ENCODE measurements at places on chromosomes 11 and 22.

GRCh38 chr11:5380740-5381342, 2.8 kb upstream of the OR51M1 start:
- DNase-seq: peak; percentile 47

GRCh38 chr11:107705027-107705426, 6.8 kb downstream of the SLN start:
- DNase-seq: no peak

DNA sequence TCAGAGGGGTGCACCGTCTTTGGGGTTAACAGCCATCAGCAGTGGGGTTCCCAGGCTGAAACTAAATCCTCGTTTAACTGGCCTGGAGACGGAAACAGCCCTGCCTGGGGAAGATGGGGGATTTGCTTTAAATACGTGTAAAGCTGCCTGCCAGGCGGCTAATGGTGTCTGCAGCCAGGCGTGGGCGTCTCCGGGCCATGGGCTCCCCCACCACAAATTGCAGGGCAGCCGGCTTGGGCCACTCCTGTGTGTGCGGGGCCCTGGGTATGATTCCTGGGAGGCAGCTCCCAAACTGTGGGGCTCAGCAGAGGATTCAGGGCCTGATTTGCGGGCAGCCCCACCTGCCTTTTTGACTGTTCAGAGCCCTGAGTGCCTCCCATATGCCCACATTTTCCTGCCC, 110.5 kb downstream of the KCNQ1 start:
- no peak for DNase-seq

DNA sequence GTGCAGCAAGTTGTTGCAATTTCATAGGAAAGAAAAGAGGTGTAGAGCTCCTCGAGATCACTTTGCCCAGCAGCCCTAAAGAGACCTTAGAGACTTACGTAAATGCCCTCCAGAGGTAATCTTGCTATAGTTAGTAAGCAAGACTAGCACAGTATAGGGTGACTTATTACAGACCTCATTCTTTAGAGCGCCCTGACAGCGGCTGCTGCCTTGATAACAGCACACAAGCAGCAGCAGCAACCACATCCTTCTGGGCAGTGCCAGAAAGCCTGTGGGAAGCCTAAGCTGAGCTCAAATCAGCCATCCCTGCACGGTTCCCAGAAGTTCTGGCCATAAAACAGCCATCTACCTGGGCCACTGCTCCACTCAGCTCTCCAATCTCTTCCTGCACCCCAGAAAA, 22.6 kb upstream of the OR56B1 start:
- DNase-seq: no peak

DNA sequence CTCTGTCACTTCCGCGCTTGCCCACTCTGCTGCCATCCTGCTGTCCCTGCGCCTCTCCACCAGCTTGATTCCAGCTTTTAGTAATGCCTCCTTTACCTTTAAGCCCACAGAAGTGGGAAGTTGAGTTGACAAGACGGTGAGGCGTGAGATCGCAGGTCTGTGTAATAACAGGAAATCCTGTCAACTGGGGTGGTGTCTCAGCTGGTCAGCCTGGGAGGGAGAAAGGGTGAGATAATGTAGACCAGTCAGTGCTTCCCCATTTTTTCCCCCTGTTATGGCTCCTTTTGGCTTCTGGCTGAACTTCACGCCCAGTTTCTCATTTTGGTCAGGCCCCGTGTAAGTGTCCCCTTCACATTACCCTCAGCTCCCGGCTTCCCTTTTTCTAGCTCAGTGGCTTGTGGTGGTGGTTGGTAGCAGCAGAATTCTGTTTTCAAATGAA, 98.9 kb downstream of the TRAF6 start:
- DNase-seq: no peak

DNA sequence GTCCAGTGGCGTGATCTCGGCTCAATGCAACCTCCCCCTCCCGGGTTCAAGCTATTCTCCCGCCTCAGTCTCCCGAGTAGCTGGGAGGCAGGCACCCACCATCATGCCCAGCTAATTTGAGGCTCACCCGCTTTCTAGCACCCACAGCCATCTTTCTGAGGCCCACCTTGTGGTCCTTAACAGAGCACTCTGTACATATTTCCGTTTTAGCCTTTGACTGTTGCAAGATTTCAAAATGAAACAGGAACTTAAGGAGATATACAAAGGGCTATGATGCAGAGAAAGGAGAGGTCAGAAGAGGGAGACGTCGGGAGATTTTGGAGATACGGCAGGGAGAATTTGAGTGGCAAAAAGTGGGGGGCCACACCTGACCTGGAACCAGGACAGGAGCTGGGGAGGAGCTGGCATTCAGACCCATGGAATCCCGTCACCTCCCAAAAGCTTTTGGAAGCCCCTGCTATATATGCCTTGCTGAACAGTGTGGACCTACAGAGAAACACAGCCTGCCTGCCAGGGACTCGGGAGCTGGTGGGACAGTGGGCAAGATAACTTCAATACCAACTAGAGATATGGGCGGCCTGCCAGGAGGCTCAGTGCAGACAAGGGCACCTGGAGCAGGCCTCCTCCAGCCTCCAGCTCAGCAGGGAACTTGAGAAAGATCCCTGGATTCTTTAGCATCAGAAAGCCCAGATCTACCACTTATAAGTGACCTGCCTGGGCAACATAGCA, 8.0 kb upstream of the CLCF1 start:
- DNase-seq: no peak

DNA sequence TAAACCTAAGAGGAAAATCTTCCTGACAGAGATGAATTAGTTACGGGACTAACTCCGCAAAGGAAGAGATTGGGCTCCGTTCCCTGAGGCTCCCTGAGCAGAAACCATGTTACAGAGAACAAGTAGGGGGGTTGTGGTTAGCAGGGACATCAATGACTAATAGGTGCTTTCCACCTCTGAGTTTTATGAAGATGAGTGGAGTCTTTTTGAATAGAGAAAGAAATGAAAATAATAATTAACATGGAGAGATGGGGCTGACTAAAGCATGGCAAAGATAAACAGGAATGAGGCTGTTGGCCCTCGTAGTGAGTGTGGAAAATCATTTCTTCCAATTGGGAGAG, 47.5 kb upstream of the PICALM start:
- peak; percentile 40 for DNase-seq

DNA sequence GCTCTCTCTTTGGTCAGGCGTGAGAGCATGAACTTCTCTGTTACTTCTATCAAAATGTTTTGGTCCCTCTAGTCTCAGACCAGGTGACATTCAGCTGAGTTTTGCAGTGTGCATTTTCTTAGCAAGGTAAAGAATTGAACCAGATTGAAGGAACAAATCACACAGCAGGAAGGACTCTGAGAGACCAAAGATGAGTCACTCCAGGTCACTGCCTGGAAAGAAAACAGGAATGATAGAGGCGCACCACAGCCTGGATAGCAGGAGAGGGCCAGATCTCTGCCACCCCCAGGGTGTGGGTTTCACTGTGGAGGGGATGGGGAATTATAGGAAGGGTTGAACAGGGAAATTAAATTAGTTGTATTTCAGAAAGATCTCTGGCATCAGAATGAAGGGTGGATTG, 788.3 kb downstream of the NTM start:
- DNase-seq: no peak

DNA sequence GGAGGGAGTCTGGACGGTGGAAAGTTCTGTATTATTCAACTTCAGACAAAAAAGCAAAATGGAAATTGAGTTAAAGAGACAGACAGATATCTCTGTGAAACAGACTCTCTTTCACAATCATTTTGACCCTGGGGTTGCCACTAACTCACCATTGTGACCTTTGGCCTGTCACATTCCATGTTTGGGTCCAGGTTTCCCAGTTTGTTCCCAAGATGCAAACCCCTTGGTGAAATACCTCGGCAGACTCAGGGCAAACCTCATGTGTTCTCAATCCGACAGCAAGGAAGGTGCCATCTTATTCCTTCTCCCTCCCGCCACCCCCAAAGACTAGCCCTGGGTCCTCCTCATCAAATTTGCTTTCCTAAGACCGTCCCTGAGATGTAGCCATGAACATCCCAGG, 41.8 kb downstream of the GALNT18 start:
- DNase-seq: no peak

DNA sequence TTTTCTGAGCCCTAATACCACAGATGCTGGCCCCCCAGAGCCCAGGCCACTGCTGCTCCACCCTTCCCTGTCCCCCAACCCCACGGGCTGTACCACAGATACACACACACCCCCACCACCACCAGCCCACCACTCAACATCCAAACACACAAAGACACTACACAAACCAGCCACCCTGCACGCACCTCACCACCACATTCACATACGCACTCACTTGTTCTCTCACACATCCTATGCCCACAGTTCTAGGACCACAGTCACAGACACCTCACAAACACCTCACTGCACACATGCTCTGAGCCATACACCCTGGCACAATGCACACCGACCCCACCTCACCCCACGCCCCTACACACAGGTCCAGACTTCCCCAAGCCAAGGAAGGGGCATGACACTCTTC, 22.5 kb upstream of the OAF start:
- no peak for DNase-seq

- DNase-seq: no peak
Observed at GRCh38 chr11:17807034-17807433, 72.5 kb downstream of the KCNC1 start.

- no peak for DNase-seq
Observed at GRCh38 chr11:20337526-20338154, 25.9 kb upstream of the HTATIP2 start.

GRCh38 chr22:49554741-49555140, 272.9 kb downstream of the BRD1 start:
- DNase-seq: no peak

- no peak for DNase-seq
Observed at GRCh38 chr11:46677991-46678740, 22.3 kb downstream of the ARHGAP1 start.

- DNase-seq: peak; percentile 89
Observed at GRCh38 chr11:128859563-128860441, 7.3 kb downstream of the KCNJ1 start.

DNA sequence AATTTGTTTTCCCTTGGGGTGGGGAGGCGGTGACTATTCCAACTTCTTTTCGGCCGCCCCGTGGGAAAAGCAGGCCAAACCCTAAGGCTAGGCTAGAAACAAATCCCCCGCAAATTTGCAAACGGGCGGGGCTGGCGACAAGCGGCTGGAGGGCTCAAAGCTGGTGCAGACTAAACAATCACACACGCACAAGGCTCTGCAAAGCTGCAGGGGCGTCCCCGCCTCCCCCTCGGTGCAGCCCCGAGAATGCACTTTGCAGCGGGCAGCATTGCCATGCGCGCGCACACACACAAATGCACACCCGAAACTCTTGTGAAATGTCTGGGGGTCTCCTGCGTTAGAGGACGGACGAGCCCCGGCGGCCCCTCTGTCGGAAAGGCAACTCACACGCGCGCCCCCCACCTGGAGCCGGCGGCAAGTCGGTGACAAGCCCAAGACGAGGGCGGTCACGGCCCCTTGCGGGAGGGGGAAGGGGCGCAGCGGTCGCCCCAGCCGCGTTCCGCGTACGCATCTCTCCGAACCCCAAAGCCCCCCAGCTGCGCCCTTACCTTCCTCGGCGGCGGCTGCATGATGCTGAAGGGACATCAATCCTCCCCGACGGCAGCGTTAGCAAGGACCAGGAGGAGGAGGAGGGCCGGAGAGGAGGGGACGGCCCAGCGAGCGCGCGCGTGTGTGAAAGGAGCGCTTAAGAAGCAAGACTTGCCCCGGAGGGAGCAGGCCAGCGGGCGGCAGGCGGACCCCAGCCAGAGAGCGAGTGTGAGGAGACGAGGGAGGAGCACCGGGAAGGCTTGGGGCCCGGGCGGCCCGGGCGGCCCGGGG, 600 bp downstream of the FCHSD2 start:
- peak; percentile 70 for DNase-seq

DNA sequence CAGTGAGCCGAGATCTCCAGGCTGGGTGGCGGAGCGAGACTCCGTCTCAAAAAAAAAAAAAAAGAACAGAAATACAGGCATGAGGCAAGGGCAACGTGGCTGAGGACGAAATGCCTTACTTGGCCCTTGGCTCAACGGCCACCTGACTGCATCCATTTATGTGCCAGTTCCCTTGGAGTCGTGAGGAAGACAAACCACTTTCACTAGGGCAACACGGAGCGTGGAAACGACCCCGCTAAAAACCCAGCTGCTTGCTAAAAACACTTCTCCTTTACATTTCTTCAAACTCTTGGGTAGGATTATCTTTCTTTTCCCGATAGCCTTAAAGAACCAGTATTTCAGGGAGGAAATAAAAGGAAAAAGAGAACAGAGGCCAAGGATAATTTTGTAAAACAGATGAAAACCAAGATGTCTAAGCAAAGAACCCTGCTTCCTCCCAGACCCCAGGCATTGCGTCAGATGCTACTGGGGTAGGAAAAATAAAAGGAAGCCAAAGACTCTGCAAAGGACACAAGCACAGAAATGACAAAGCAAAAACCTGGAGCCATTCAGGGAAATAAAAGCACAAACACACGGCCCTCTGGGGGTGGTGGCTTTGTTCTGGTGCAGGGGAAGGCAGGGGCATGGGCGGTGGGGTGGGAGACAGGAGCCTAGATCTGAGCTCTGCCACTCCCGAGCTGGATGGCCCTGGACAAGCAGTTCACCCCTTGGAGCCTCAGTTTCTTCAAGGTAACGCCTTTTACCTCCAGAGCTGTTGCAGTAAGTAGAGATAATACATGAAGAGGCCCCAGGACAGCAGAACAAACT, 37.0 kb downstream of the PC start:
- no peak for DNase-seq

- DNase-seq: no peak
Observed at GRCh38 chr22:36238373-36239149, 766 bp downstream of the APOL2 start.

DNA sequence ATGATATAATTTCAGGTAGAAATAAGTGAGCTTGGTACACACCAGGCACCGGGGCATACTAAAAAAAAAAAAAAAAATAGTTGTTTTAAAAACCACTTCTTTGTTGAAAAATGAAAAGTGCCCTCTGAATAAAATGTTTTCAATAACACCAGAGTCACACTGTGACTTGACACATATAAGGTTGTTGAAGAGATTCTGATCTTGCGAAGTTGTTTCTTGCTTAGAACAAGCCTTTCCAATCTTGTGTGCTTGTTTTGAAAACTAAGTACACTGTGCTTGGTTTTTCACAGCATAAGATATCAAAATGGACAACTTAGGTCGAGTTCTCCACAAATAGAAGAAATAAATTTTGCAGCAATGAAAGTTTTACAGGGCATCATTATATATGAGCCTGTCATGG, 17.0 kb downstream of the PDGFD start:
- DNase-seq: no peak

- DNase-seq: no peak
Observed at GRCh38 chr11:29300420-29300819, 716.4 kb downstream of the KCNA4 start.

GRCh38 chr11:36441610-36442208, 68.4 kb downstream of the TRAF6 start:
- no peak for DNase-seq

DNA sequence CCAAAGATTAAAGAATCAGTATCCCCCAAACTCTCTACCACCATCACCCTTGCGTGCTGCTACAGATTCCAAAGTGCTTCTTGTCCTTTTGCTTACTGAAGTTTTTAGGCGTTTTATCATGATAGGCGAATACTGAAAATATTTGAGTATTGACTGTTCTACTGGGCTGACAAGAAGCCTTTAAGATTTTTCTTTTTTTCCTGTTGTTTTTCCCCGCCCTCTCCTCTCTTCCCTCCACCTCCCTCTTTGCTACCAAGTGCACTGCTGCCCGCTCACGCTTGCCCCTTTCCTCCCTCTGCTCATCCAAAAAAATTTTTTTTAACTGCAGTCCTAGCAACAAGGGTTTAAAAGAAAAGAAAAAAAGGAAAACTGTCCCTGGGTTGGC, 679 bp downstream of the SPCS2 start:
- no peak for DNase-seq

GRCh38 chr22:33447733-33448132, 389.6 kb upstream of the SYN3 start:
- no peak for DNase-seq
